GM04503 (cell line): ENCODE measurements at places on chromosomes 3 and 15.

GRCh38 chr15:74333662-74334061 is 33.8 kb downstream of the CYP11A1 start:
- no peak for DNase-seq

DNA sequence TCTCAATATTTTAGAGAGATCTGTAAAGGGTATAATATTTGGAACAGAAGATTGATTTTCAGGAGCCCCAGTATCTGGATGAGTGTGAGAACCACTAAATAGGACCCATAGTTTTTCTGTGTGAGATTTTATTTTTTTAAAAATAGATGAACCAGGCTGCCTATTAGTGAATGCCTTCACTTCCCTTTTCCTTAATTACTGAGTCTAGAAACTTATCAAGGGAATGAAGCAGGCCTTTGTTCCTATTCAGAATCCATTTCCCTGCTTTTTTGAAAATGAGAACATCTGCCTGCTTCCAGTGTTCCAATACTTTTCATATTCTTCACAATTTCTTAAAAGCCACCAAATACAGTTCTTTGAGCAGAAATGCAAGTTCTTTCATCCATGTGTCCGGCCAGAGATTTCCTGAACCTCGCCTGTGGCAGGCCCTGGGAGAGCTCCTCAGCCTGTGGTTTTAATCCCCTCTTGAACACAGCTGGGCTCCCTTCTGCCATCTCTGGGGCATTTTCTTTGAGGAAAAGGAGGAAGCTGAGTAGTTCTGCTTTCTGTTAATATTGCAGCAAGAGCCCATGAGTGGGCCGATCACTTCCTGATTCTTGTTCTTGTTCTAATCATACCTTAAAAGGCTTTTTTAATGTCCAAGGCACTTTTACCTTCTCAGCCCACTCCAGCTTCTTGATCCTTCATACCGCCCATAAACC is 4.7 kb downstream of the EHD4 start:
- no peak for DNase-seq

GRCh38 chr15:74196175-74196574 is 6.4 kb downstream of the STRA6 start:
- DNase-seq: peak; percentile 88

DNA sequence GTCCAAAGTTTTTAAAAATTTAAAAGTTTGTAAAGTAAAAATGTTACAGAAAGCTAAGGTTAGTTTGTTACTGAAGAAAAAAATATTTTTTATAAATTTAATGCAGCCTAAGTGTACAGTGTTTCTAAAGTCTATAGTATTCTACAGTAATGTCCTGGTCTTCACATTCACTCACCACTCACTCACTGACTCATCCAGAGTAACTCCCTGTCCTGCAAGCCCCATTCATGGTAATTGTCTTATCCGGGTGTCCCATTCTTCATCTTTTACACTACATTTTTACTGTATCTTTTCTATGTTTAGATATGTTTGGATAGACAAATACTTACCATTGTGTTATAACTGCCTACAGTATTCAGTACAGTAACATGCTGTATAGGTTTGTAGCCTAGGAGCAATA is 36.7 kb upstream of the ATP10A start:
- no peak for DNase-seq

- DNase-seq: no peak
Observed at GRCh38 chr3:112090887-112091586, 4.8 kb downstream of the C3orf52 start.

DNA sequence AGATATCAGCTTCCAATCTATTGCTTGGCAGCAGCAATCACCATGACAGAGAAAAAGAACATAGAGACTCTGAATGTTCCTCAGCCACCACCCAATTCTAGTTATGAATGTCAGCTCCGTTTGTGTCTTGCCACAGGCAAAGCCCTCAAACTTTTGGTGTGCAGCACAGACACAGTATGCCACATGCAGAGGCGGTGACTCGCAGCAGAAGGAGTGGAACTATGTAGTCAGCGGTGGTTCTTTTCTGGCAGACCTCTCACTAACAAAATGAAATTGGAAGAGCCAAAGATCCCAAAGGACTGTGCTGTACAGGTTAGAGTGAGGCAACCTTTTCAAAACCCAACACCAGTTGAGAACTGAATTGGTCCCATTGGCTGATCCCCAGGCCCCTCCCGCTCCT is 220.9 kb downstream of the SLC9A9 start:
- DNase-seq: no peak

DNA sequence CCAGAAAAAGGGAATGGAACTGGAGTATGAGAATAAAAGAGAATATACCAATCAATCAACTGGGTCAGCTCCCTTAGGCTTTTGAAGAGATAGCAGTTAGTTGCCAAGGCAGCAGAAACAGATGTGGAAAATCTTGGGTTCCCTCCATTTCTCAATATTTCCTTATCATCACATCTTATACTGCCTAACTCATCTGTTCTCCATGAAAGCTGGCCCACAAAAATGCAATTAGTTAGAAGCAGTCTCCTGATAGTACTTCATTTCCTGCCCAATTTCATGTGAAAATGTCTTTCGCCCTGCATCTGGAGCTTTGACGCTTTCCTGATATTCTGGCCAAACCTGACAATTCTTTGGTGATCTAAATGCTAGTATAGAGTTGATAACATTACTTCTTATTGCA is 30.1 kb upstream of the SPTSSB start:
- DNase-seq: no peak

GRCh38 chr15:48456134-48456533 is 124.9 kb downstream of the DUT start:
- DNase-seq: no peak

DNA sequence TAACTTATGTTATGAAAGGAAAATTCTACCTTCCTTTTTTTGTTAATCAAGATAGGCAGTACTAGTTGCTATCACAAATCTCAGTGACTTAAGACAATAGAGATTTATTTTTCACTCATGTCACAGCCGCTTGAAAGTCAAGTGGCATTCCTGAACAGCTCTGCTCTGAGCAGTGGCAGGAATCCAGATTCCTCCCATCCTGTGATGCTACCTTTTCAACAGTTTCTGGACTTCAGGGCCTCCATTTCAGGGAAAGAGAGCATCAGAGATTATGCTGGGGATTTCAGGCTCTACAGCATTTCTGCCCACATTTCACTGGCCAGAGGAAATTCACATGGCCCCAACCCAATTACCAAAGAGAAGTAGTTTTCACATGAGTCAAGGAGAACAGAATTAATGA is 83.4 kb downstream of the IL1RAP start:
- no peak for DNase-seq

DNA sequence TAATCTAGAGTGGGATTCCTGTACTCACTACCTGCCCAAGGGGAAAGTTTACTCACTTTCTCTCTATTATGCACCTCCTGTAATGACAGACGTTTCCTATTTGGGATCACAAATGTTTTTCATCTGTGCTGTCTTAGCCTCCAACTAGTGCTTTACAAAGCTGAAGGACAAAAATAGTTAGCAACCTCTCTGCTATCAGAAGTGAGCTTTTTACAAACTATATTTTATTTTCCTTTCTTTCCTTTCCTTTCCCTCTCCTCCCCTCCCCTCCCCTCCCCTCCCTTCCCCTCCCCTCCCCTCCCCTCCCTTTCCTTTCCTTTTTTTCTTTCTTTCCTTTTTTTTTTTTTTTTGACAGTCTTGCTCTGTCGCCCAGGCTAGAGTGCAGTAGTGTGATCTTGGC is 130.8 kb downstream of the UNC13C start:
- no peak for DNase-seq

- no peak for DNase-seq
Observed at GRCh38 chr3:124850212-124850611, 37.0 kb downstream of the ITGB5 start.

GRCh38 chr3:126274735-126275619 is 82.2 kb downstream of the KLF15 start:
- no peak for DNase-seq

- DNase-seq: no peak
Observed at GRCh38 chr3:37859908-37860199, 1.8 kb upstream of the CTDSPL start.

DNA sequence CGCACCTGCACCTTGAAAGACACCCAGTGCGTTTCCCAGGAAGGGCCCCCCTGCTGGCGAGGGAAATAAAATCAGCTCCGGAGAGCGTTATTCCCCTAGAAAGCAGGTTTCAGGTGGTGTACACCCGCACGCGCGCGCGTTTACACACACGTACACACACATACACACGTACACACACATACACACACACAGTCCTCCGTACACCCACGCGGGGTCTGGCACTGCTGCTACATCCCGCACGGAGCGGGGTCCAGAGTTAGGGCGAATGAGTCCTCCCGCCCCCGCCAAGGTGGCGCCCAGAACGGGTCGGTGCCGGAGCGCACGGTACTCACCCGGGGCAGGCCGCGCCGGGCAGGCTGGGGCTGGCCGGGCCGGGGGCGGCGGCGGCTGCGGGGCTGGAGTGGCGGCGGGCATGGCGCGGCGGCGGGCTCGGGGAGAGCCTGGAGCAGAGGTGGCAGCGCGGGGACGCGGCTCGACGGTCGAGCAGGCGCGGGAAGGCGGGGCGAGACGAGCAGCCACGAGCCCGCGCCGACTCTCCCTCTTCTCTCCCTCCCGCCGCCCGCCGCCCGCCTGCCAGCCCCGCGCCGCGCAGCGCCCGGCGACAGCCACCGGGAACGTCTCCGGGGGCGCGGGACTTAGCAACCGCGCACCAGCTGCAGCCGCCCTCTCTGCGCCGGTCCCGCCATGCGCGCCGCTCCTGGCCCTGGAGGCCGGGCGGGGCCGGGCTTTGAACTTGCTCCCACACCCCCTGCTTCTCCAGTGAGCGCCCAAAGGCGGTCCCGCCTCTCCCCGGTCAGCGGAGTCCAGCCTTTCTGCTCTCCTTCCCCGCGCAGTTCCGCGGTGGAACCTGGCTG is at the start of gene DCLK3:
DCLK3 (minus strand) TSS at position 704 of the 854 bp plus-strand sequence; CDS start at position 414, 290 bp downstream.
- no peak for DNase-seq

- DNase-seq: no peak
Observed at GRCh38 chr15:85625166-85625830, 169.4 kb downstream of the KLHL25 start.

DNA sequence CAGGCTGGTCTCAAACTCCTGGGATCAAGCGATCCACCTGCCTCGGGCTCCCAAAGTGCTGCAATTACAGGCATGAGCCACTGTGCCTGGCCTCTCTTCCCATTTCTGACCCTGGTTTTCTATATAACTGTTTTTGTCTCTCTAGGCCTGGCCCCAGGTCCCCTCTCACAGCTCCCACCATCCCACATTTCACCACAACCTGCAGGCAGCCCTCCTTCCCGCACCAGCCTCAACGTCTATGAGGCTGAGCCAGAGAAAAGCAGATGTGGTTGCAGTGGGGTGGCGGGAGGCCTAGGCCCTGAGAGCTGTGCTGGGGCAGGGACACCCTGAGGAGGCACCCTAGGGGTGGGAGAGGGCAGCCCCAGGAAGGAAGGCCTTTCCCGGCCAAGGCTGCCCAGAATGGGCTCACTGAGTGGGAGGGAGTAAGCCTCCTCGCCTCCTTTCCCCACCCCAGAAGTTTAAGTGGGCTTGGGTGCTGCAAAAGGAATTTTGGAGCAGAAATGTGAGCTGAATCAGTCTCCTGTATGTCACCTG is 99.7 kb downstream of the LSM3 start:
- DNase-seq: no peak

GRCh38 chr15:73865904-73866303 is 7.5 kb upstream of the TBC1D21 start:
- DNase-seq: no peak

- no peak for DNase-seq
Observed at GRCh38 chr3:42689421-42690014, 4.2 kb downstream of the KLHL40 start.

- no peak for DNase-seq
Observed at GRCh38 chr15:43253431-43254403, 13.0 kb downstream of the TGM5 start.

GRCh38 chr3:16917256-16917935 is 32.6 kb downstream of the PLCL2 start:
- DNase-seq: no peak

GRCh38 chr3:148531836-148532235 is 165.9 kb upstream of the AGTR1 start:
- DNase-seq: no peak

DNA sequence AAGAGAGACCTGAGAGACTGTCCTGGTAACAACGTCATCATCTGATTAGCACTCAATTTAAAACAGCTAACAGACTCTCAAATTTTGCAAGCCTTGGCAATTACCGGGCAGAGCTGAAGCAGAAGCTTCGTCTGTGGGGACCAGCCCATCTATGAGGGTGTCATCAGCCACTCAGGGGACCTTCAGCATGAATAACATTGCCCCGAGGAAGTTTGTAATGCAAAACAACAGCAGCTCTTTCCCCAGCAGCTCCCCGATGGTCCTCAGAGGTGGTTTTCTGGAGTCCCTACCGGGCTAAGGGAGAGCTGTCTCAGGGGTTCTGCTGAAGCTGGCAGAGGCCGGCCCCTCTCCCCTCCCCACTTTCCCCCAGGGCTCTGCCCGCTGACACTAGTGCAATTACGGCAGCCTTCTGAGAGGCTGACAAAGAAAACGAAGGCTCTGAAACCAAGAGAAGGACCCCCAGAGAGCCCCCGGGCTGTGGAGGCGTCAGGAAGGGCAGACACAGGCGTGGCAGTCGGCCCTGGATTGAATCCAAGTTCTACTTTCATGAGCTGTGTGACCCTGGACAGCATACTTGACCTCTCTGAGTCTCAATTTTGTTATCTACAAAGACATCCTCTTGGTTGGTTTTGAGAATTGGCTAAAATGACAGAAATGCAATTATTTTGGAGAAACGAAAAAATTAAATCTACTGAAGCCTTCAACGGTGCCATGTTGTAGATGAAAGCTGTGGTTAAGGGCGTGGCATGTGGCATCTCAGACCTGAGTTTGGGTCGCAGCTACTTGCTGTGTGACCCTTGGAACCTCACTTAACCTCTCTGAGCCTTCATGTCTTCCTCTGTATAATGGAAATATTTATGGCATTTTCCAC is 102.1 kb upstream of the TLE3 start:
- no peak for DNase-seq

DNA sequence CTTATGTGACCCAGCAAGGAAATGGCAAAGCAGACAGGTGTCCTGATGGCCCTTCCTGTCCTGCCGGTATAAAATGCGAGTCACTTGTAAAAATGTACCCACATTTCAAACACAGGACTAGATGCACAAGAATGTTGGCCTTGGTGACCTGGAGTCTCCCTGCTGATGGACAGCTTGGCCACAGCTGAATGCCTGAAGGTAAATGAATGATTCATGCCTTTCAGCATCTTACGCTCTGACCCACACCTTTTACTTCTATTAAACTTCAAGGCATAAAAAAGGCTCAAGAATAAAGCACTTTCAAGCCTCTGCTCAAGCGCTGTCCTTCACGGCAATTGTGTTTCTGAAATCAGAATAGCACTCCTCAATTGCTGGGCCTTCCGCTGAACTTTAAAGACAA is 228.0 kb upstream of the SLCO3A1 start:
- no peak for DNase-seq

GRCh38 chr3:61929617-61930016 is 368.2 kb downstream of the PTPRG start:
- DNase-seq: no peak

GRCh38 chr3:157074981-157075380 is 85.0 kb downstream of the CCNL1 start:
- no peak for DNase-seq

GRCh38 chr3:8765528-8765927 is 3.9 kb downstream of the OXTR start:
- DNase-seq: no peak

GRCh38 chr3:16468002-16468335 is 45.5 kb downstream of the RFTN1 start:
- DNase-seq: no peak
